ENCODE measurements at places on chromosomes 16 and 17.

DNA sequence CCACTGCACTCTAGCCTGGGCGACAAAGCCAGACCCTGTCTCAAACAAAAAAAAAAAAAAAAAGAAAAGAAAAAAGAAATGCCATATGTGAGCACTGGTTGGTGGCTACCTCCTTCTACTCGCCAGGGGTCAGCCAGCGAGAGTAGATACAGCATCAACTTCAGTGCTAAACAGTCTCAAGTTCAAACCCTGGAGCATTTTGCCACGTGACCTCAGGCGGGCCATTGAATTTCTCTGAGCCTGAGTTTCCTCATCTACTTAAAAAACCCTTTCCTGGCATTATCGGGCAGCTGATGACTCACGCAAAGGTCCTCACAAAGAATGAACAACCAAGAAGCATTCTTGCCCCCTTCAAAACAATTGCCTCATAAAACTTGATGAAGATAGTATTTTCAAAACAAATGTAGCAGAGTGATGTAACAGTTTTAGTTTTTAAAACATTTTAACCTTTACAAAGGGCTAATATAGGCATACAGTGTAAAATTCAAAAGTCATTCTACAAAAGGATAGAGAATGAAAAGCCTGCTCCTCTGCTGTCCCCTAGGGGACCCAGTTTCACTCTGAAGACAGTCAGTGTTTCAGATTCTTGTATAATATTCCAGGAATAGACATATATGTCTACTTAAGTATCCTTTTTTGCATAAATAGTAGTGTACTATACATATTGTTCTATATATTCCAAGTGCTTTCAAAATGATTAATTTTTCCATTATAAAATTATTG is 28.4 kb downstream of the DNAH2 start:
- DNase-seq = no peak

- DNase-seq = peak; percentile 90
Observed at GRCh38 chr17:47698749-47699535, 5.0 kb downstream of the TBKBP1 start.

- DNase-seq = no peak
Observed at GRCh38 chr17:28268610-28269313, 50.2 kb upstream of the TMEM97 start.

DNA sequence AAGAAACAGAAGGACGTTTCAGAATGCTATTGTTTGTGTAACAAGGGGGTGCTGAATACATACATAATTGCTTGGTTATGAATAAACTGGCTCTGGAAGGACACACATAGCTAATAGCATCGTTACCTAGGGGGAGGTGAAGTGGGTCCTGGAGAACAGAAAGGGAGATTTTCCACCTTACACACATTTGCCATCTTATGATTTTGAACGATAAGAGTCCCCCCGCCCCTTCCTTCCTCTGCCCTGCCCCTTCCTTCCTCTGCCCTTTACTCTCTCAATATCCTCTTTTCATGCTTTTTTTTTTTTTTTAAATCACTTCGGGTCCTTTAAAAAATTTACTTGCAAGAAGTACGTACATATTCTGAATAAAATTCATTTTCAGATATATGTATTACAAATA is 902 bp upstream of the DHRS7B start:
- DNase-seq = no peak

- DNase-seq = no peak
Observed at GRCh38 chr16:27301236-27301861, 12.4 kb upstream of the IL4R start.

- DNase-seq = no peak
Observed at GRCh38 chr17:10713318-10713717, 15.9 kb downstream of the ADPRM start.

- no peak for DNase-seq
Observed at GRCh38 chr16:11972128-11972527, 4.4 kb upstream of the SNX29 start.

DNA sequence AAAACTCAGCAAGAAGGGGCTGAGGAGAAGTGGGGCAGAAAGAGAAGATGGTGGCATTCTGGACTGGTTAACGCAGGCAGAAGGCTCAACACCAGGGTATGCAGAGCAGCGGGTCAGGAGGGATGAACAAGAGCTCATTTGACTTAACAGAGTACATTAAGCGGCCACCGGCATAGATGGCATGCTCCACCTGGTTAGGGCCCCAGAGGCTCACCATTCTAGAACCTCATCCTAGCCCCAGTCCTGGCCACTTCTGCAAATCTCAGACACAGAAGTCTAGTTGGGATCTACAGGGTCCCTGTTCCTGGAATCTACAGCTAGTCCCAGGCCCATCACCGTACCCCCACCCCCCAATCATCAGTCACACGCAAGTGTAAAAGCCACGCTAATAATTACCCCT is 1.7 kb upstream of the MYO1C start:
- DNase-seq = no peak

- no peak for DNase-seq
Observed at GRCh38 chr16:58261263-58261662, 33.6 kb downstream of the PRSS54 start.

GRCh38 chr16:16960785-16961184 is 510.0 kb downstream of the XYLT1 start:
- DNase-seq = no peak

- no peak for DNase-seq
Observed at GRCh38 chr17:42290577-42290976, 2.3 kb downstream of the STAT5A start.

DNA sequence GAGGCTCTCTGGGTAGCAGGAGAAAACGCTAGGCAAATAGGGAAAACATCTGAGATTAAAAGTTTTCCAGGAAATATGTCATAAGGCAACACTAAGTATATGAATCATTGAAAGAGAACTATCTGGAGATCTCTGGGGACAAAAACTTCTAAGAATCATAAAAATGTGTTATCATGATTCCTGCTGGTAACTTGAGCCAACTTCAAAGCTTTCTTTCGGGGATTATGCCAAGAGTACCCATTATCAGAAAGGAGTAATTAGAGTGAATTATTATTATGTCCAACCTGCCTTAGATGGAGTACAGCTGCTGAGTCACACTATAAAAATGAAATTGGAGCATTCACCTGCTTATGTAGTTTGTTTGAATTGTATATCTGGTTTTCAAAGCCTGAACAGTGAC is 488.5 kb upstream of the SOX9 start:
- no peak for DNase-seq

GRCh38 chr16:53673189-53673588 is 30.5 kb downstream of the RPGRIP1L start:
- no peak for DNase-seq

DNA sequence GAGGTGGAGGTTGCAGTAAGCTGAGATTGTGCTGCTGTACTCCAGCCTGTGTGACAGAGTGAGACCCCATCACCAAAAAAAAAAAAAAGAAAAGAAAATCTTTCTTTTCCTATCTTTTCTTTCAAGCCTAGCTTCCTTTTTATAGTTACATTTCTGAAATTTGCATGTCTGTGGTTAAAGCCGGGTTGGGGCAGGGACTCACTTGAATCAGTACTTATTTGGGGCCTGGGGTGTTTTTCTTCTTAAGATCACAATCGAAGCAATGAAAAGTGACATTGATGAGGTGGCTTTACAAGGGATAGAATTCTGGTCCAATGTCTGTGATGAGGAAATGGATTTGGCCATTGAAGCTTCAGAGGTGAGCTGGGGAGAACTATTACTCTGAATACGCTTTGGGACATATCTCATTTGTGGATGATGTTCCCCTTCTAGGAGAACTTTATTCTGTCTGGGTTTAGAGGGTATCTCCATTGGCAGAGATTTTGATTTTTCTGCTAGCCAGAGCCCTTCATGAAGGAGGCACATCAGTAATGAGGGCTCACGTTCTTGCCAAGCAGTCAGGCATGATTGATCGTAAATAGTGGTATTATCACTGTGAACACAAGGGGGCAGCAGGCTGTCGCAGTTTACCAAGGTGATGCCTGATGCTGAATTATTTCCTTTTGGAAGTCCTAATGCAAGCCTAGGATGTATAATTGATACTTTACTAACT is 14.3 kb downstream of the KPNB1 start:
- DNase-seq = peak; percentile 52

GRCh38 chr17:79992649-79993389 is 42.9 kb downstream of the TBC1D16 start:
- no peak for DNase-seq

DNA sequence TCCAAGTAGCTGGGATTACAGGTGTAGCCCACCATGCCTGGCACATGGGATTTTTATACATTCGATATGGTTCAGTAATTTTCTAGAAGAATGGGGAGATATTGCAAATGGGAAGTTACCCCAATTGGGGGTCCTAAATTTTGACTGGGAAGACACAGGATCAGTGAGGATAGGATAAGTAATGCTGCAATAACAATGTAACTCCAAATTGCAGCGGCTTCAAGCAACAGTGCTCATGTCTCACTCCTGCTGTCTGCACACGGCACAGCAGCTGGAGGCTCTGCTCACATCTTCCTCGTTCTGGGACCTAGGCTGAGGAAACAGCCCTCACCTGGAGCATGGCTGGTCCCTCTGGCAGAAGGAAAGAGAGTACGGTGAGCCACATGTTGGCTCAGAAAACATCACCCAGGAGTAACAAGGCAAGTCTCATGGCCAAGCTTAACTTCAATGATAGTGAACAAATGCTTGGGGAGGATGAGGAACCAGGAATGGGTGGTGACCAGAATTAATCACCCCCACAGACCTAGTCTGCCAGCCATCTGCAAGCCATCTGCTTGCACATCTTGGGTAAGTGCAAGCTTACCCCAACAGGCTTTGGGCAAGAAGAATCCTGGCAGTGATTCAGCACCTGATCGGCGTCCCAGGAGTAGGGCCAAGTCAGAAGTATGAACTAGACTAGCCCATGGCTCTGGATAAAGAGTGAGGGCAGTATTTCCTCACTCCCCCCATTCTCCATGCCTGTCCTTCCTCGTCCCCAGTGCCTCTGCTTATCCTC is 229.2 kb downstream of the COPRS start:
- DNase-seq = no peak

DNA sequence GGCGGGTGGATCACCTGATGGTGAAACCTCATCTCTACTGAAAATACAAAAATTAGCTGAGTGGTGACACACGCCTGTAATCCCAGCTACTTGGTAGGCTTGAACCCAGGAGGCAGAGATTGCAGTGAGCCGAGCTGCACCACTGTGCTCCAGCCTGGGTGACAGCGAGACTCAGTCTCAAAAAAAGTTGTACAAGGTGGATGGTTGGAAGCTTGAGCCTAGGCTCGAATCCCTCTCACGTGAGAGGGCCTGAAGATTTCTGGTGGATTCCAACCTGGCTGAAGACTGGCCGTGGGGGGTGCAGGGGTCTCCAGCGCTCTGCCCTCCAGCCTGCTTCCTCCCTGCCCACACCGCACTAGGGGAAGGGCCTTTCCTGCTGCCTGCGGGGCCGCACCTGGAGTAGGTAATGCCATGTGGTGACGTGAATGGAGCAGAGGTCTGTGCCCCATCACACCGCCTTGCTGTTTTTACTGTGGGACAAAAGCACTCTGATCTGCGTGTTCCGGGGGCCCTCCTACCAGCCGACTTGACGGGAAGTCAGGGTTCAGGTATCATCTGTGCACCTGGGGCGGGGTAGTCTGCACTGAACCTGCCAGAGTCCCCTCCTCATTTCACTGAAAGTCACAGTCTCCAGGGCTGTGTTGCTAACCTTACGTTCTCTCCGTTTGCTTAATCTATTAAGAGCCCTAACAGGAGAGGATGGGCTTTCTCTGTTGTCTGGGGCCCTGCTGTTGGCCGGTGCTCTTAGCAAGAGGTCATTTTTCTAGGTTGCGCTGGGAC is 4.2 kb downstream of the RPL13 start:
- DNase-seq = peak; percentile 31

- DNase-seq = no peak
Observed at GRCh38 chr17:82076018-82076784, 10.6 kb upstream of the DUS1L start.

- peak; percentile 26 for DNase-seq
Observed at GRCh38 chr16:22161999-22162655, at the start of gene SDR42E2. TSS of gene SDR42E2 (plus strand) at chr16:22162506. CDS start at chr16:22165583, 3,077 bp downstream.

GRCh38 chr17:28256881-28257280 is 62.1 kb upstream of the TMEM97 start:
- DNase-seq = no peak

GRCh38 chr17:63185420-63185819 is 219.4 kb downstream of the TANC2 start:
- DNase-seq = no peak

DNA sequence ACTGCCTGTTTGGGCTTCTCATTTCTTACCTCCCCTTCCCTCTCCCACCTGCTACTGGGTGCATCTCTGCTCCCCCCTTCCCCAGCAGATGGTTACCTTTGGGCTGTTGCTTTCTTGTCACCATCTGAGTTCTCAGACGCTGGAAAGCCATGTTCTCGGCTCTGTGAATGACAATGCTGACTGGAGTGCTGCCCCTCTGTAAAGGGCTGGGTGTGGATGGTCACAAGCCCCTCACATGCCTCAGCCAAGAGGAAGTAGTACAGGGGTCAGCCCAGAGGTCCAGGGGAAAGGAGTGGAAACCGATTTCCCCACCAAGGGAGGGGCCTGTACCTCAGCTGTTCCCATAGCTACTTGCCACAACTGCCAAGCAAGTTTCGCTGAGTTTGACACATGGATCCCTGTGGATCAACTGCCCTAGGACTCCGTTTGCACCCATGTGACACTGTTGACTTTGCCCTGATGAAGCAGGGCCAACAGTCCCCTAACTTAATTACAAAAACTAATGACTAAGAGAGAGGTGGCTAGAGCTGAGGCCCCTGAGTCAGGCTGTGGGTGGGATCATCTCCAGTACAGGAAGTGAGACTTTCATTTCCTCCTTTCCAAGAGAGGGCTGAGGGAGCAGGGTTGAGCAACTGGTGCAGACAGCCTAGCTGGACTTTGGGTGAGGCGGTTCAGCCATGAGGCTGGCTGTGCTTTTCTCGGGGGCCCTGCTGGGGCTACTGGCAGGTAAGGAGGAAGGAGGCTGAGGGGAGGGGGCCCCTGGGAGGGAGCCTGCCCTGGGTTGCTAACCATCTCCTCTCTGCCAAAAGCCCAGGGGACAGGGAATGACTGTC is at the start of gene CD68:
Gene CD68, plus strand, starts transcription at position 638 of the 833 bp plus-strand sequence. Its CDS starts 40 bp downstream, at position 678.
- DNase-seq = peak; percentile 64

GRCh38 chr16:84065536-84066132 is 23.0 kb upstream of the SLC38A8 start:
- DNase-seq = peak; percentile 27

Data from stimulated activated CD4-positive, alpha-beta T cell treated with anti-CD3 and anti-CD28 coated beads, Interleukin-2, amount 100 ng/mL, for 48 hours (primary cell).